Hepatocyte (in vitro differentiated cells): ENCODE measurements at places on chromosomes 7 and 10. TPM values are rescaled to one million over a fixed set of nuclear protein-coding genes. Genes with fewer than 3 reads are reported as not detected.

GRCh38 chr7:82633592-82633991 is 190.0 kb upstream of the CACNA2D1 start:
- peak; percentile 18 for DNase-seq

- peak; percentile 73 for DNase-seq
These were observed 36.2 kb upstream of the GTF2IRD1 start for GRCh38 chr7:74417419-74417971.

DNA sequence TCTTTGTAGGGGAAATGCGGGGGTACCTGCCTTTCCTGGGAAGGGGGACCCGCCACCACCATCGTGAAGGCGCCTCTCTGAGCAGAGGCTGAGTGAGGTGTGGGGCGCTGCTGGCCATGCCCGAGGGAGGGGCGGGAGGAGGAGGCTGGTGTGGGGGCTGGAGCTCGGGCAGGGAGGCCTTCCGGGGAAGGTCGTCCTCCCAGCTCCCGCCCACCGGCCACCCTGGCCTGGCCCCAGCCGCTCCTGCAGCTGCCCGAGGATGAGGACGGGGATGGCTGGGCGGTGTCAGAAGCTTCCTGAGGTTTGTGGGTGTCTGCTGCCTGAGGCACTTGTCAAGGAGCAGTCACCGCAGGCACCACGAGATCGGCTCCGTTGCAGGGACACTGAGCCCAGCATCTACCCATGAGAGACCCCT is 11.4 kb downstream of the PWWP2B start:
- DNase-seq, result peak; percentile 73

GRCh38 chr7:3210531-3210930 is 90.5 kb upstream of the SDK1 start:
- DNase-seq, result no peak

DNA sequence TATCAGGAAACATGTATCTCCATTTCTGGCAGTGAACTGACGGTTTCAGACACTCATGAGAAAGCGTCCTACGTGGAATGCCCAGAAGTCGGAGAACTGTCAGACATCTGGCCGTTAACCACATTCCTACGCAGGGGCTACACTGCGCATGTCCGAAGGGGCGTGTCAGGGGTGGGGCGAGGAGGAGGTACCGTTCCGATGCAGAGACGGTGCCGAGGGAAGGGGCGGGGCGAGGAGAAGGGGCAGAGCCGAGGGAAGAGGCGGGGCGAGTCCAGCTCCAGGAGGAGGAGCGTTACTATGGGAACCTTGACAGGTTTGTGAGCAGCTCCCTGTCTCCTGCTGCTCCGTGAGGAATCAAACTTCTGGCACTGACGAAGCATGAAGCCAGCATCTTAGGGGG is 366.9 kb upstream of the NUPR2 start:
- no peak for DNase-seq

Gene HMX3
- total RNA-seq, result not detected in 2 replicates

Gene FBXL13
- 1.8 and 3.3 TPM in 2 replicates for total RNA-seq

Gene LOXL4
- 24.9 and 32.7 TPM in 2 replicates for total RNA-seq
